ENCODE measurements at places on chromosomes 6 and 20.
A peak's percentile ranks its signal among the peaks of the same experiment; 100 is the strongest.

GRCh38 chr6:34855463-34855862 lies 32.4 kb downstream of the TAF11 start:
- DNase-seq, result no peak

DNA sequence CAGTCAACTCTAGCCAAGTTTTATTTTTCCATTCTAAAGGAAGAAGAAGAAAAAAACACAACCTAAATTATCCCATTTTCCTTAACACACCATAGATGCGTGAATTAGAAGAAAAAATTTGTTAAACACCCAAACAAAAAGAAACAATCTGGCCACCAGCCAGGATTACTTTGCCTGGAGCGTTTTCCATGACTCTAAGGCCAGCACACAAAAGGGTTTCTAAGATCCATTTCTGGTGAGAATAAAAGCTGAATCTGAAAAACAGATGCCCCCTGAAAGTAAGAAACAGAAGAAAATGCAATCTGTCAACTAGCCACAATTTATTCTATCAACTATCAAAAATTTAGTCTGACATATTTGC lies 267.2 kb upstream of the SULF2 start:
- DNase-seq, result no peak

- DNase-seq, result no peak
Observed at GRCh38 chr6:148440877-148441453, 98.3 kb downstream of the SASH1 start.

DNA sequence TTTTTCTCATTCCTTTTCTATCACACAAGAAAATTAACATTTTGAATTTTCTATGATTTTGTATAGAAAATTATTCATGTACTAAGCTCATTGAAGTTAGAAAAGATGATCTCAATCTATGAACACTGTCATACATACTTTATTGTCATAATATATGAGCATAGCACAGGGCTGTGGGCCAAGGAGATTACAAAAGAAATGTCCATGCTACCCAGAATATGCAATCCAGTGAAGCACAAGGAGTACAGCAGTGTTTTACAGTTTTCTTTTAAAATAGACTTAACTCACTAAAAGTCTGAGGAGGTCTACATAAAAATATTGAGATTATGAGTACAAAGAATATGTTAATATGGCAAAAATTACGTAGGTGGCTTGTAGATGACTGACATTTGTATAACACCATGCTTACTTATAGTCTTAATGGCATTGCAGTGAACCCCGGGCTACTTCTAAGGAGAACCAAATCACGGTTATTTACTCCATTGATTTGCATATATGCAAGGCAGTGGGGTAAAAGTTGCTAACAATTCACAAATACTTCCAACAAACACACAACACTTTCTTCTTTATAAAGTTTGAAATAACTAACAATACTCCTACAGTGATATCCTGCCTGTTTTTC lies 257.1 kb downstream of the BCKDHB start:
- DNase-seq, result no peak

GRCh38 chr20:15195378-15195777 lies 858.0 kb upstream of the FLRT3 start:
- no peak for DNase-seq

- peak; percentile 62 for DNase-seq
Observed at GRCh38 chr6:107114213-107114925, 946 bp downstream of the BEND3 start.

- no peak for DNase-seq
Observed at GRCh38 chr20:43910564-43910963, 4.1 kb upstream of the TOX2 start.

DNA sequence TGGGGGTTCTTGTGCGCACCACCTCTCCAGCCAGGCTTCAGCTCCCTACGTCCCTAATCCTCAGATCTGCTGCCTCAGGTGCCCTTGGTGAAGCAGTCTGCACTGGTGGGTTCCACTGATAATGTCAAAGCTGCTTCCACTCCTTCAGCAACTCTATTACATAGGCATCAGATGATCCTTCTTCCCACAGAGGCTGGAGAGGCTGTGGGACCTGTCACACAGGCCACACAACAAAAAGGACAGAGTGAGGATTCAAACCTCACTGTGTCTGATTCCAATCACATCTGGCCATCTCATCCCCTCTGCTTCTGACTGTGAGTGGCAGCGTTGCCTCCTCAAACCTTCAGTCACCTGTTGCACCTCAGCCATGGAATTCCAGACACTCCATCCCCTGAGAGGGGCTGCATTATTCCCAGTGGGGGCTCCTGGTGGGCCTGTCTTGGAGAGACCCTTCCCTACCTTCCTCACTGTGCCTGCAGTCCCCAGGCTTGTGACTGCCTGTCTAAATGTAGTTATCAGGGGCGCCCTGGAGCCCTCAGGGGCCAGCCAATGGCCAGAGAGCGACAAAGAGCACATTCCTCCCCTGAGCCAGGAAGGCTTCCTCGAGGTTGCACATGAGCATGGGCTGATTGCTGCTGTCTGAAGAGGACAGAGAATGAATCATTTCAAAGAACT lies 211.4 kb upstream of the ECI2 start:
- no peak for DNase-seq

GRCh38 chr20:23776067-23776771 lies 25.5 kb upstream of the CST1 start:
- DNase-seq, result no peak

- DNase-seq, result no peak
Observed at GRCh38 chr20:63232235-63233060, 3.3 kb upstream of the BIRC7 start.

GRCh38 chr6:159112714-159113113 lies 56.5 kb upstream of the FNDC1 start:
- no peak for DNase-seq

DNA sequence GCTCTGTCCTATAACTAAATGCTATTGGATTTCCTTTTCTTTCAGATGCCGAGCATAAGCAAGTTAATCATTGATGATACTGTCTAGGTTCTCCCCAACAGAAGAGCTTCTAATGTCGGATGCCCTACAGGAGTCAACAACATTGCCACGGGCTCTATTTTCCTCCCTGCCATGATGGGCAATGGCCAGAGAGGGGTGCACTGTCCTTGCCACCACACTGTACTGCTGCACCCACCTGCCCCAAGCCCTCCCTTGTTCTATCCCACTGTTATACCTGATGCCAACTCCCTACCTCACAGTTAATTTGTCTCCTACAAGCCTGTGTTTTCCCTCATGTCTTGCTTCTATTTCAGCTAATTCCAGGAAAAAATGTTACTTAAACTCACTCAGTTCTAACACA lies 773.6 kb upstream of the CHD6 start:
- DNase-seq, result no peak

DNA sequence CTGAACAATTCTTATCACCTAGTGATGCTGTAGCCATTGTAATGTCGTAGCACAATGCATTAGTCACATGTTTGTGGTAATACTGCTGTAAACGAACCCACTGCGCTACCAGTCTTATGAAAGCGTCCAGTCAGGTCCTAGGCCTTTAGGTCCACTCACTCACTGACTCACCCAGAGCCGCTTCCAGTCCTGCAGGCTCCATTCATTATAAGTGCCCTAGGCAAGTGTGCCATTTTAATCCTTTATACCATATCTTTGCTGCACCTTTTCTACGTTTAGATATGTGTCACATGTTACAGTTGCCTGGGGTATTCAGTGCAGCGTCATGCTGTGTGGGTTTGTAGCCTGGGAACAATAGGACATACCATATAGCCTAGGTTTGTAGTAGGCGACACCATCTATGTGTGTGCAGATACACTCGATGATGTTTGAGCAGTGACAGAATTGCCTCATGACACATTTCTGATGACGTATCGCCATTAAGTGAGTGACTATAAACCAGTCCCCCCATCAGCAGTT lies 15.4 kb downstream of the IGF2R start:
- DNase-seq, result no peak

DNA sequence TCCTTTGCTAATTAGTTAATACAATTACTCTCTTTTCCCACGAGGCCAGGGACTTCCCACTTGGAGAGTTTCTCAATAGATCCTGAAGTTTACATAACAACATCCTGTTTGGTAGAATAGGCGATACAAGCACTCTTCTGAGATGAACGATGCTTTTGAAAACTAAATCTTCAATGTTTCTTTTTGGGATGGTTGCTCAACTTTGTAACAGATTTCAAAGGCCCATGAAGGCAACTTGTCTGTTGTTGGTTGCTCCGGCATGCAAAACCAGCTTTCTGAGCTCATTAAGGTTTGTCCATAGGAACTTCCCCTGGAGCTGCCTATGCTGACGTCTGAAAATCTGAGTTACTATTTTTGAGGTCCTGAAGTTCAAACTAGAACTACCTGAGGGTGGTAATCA lies 25.9 kb upstream of the ROS1 start:
- DNase-seq, result no peak

DNA sequence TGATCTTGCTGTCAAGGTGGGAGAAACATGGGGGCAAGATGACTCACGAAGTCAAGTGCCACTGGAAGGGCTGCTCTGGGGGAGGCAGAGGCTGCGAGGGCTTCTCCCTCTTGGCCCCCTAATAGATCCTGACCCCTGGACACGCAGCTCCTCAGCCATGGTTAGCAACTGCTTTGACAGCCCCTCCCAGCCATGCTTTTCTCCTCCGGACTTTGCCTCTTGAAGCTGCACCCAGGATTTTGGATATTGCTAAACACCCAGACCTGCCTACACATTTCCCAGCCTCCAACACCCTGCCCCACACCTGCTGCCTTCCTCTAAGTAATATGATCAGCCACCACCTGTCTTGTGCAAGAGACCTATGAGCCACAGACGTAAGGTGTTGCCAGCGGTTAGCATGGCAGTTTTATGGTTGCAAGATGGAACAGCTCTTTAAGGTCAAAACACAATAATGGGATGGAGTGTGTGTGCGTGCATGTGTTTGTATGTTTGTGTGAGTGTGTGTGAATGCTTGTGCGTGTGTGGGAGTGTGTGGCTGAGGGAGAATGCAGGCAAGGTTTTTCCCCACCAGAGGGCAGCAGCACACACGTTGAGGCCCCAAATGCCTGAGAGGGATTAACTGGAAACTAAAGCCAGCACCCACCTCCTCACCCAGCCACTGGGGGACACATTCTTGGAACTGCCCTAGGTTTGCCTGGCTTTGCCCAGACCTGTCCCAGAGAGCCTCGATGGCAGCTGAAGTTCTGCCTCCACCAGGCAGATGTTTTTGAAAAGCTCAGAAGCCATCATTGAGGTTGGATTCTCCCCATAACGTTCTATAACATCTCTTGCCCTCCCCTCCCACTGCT lies 2.5 kb downstream of the IP6K3 start:
- DNase-seq, result peak; percentile 55

DNA sequence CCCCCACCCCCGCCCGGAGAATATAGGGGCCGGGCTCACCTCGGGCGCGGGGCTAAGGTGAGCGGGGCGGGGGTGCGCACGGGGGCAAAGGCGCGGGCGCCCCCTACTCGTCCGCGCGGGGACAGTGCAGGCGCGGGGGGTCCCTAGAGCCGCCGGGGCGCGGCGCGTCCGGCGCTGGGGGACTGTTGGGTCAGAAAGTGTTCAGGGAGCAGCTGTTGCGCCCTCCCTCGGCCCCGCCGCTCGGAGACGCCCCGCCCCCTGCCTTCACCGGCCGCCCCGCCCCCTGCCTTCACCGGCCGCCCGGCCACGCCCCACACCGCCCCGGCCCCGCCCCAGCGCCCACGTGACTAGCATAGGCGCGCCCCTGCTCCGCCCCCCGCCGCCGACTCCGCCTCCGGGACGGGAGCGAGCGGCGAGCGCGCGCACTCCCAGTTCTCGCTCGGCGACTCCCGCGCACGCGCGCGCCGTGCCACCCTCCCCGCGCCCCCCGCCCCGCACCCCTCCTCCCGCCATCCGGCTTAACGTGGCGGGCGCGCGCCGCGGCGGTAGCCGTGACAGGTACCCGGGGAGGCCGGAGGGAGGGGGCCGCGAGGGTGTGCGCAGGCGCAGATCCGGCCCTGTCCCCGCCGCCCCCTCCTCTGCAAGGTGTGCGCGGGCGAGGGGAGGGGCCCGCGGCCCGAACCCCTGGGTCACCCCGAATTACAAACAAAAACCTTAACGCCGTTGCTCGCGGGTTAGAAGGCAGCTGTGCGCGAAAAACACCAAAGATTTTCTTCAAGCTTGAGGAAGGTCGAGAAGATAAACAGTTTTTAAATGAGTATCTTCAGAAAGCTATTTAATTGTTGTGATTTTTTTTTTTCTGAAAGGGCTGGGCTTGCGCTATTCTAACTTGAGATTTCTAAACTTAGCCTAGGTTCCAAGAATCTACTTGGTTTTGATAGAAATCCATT lies 704 bp upstream of the ZNF217 start:
- peak; percentile 88 for DNase-seq

GRCh38 chr6:107750176-107750797 lies 73.8 kb downstream of the SCML4 start:
- DNase-seq, result no peak

GRCh38 chr6:139251045-139251690 lies 40.6 kb downstream of the TXLNB start:
- no peak for DNase-seq
